ENCODE measurements at places on chromosomes 4 and X.

DNA sequence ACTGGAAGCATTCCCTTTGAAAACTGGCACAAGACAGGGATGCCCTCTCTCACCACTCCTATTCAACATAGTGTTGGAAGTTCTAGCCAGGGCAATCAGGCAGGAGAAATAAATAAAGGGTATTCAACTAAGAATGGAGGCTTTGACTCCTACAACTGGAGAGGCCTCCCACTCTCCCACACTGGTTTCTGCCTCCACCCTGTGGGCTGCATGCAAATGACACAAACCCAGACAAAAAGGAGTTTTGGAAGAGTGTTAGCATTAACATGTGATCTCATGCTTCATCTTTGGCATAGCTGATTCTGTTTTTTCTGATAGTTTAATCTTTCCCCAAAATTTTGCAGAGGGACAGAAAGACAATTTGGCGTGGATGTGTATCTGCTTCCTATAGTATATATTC, 80.8 kb upstream of the IQCM start:
- no peak for DNase-seq

DNA sequence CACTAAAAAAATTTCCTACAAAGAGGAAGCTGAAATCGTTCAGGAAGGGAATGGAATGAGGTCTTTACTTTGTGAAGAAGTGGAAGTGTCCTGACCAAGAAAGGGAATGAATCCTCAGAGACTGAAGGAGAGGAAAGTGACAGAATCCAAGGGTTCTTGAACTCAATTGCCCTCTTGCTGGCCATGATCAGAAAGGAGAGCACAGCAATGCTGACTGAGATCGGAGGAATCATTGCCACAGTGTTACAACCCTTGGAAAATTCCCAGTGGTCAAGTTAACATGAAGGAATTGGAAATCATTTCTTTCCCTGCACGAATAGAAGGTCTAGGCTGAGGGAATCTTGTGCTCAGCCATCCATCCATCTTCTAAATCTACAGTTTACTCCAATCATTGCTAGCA, 190.0 kb upstream of the NEIL3 start:
- no peak for DNase-seq

DNA sequence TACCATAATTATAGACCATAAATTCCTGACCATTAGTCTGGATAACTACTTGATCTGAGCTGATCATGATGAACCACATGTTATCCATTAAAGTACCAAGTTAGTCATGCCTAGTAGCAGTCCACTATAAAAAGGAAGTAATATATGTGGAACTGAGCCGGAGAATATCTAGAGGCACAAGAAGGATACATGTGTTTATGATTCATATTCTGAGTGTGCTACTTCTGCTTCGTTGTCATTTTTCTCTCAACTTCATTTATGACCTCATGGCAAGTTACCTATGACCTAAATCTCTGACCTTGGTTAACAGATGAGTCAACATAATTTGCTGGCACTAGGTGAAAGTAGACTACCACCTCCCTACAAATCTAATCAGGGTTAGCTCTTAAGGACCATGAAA, 56.5 kb upstream of the ANKRD17 start:
- no peak for DNase-seq

DNA sequence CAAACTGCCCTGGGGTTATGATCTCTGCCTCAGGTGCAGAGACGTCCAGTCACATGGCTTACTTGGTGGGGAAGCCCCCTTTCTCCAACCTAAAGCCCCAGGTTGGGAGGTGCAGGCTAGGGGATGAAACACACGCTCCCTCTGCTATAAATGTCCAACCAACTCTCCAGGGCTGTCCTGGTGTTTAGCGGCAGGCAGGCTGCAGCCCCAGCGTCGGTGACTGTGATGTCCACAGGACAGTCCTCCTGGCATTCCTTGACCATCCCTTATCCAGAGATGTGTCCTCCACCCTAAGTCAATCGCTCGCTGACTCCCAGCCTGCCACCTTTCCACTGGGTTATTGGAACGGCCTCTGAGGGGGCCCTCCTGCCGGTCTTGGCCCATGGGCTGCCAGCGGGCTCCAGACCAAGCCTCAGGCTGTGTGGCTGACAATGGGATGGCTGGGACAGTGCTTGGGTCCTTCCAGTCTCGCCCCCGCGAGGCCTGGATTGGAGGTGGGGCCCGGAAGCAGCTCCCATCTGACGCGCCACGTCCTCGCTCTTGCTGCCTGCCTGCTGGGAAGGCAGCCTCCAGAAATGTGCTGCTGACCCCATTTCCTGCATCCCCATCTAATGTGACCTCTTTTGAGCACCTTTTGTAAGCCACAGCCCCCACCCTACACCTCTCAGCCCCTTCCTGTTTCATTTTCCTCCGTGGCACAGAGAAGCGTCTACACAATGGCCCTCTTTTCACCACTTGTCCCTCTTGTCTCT, 60.8 kb upstream of the ADRA2C start:
- DNase-seq: no peak

GRCh38 chr4:82430964-82431745, 765 bp downstream of the ENOPH1 start:
- peak; percentile 66 for DNase-seq

Data from activated CD8-positive, alpha-beta memory T cell treated with anti-CD3 and anti-CD28 coated beads, Interleukin-2, amount 50 U/mL, for 48 hours (primary cell).